Dorsolateral prefrontal cortex (tissue), 122 donors: ENCODE measurements at places on chromosomes 1 and 21.

- no peak for DNase-seq
Measured at GRCh38 chr1:213686983-213687382, 300.8 kb upstream of the PROX1 start.

DNA sequence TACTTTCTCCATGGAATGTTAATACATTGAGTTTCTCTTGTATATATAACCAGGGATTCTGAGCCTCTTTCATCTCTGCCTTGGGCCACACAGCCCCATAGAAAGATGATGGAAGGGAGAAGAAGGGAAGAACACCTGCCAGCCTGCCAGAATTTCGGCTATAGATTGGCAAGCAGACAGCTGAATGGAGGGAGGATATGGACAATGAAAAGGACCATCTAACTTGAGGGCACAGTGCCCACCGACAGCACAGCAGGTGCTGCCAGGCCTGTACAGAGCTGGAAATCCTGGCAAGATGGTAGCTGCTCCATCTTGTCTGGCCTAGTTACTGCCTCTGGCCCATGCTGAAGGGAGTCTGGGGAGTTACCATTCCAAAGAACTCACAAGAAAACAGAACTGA, 244.3 kb downstream of the FGGY start:
- DNase-seq = no peak

- DNase-seq = no peak
Measured at GRCh38 chr1:169694304-169695075, 16.9 kb downstream of the SELL start.

GRCh38 chr1:89358287-89358893, 5.5 kb upstream of the GBP6 start:
- peak; percentile 70 for DNase-seq

- DNase-seq = no peak
Measured at GRCh38 chr1:172107316-172107975, 266.1 kb downstream of the DNM3 start.

GRCh38 chr1:55483523-55483922, 268.4 kb upstream of the USP24 start:
- no peak for DNase-seq

GRCh38 chr1:167541003-167541402, 12.6 kb downstream of the CREG1 start:
- no peak for DNase-seq

DNA sequence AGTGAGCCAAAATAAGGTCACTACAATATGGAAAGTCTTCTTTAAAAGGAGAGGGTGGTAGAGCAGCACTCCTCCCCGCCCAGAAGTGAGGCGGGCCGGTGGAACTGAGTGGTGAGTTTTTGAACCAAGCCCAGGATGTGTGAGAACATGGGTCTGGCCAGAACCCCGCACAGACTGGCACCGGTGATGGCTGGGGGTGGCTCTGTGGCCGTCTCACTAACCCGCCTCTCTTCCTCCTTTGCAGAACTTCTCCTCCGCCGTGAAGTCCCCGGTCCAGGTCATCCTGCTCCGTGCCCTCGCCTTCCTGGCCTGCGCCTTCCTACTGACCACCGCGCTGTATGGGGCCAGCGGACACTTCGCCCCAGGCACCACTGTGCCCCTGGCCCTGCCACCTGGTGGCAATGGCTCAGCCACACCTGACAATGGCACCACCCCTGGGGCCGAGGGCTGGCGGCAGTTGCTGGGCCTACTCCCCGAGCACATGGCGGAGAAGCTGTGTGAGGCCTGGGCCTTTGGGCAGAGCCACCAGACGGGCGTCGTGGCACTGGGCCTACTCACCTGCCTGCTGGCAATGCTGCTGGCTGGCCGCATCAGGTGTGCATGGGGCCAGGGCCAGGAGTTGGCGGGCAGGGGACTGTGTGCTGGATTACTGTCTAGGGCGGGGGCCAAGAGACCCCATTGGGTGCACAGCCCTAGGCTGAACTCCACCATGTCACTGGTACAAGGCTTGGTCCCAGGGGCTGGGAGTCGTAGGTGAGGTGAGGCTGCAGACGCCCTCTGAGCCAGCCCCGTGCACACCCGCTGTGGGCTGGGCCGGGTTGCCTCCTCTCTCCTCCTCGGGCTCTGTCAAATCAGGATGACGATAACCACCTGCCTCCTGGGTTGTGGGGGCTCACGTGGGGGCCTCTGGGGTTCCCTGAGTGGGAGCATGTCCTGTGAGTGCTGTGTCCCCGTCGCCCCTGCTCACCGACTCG, 12.4 kb downstream of the TMEM201 start:
- no peak for DNase-seq

- DNase-seq = no peak
Measured at GRCh38 chr1:60581455-60582220, 500.7 kb upstream of the NFIA start.

- DNase-seq = no peak
Measured at GRCh38 chr1:159228554-159228953, 23.9 kb downstream of the ACKR1 start.

GRCh38 chr1:203764105-203765028, 616 bp upstream of the LAX1 start:
- no peak for DNase-seq

DNA sequence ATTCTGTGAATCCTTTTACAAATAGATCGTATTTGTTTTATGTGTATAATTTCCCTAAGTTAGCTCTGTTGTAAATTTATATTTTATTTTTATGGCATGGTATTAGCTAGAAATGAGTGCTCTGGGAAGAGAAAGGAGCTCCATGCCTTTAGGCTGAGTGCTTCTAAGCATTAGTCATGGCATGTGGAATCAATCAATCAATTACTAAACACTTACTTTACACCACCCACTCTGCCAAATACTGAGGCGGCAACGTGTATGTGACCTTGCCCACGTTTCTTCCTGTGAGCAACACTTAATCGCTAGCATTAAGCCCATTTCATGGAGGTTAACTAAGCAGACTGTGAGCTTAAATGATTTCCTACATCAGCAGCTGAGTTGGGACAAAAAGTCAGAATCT, 7.2 kb upstream of the BECN2 start:
- DNase-seq = no peak

DNA sequence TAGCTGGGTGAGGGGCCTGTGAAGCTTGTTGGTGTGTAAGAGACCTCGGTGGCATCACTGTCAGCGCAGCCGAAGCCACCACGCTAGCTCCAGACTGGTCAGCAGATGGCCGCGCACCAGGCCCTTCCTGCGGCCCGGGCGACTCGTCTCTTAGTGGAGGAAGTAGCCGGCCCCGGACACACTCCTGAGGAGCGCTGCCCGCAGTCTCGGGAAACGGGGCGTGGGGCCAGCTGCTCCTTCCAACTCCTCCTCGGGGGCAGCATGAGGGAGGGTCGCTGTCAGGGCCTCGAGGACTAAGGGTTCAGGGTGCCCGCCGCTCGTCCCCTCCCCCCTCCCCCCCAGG, 20.4 kb downstream of the H3-3A start:
- peak; percentile 23 for DNase-seq

DNA sequence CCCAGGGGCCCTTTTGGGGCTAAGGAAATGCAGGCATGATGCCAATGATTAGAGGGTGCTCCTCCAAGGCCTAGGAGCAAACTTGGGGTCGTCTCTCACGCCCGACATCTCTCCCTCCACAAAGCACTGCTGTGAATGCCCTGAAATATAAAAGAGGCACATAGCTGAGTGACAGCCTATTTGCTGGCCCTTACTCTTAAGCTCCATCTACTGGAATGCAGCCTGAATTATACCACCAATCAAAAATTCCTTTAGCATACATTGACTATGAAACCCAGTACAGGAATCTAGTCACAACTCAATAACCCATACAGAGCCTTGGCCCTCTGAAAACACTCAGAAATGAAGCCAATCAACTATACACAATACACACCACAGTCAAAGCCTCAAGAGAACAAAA, 105.5 kb downstream of the LRIG2 start:
- no peak for DNase-seq

- no peak for DNase-seq
Measured at GRCh38 chr1:234750922-234751627, 141.1 kb upstream of the IRF2BP2 start.

DNA sequence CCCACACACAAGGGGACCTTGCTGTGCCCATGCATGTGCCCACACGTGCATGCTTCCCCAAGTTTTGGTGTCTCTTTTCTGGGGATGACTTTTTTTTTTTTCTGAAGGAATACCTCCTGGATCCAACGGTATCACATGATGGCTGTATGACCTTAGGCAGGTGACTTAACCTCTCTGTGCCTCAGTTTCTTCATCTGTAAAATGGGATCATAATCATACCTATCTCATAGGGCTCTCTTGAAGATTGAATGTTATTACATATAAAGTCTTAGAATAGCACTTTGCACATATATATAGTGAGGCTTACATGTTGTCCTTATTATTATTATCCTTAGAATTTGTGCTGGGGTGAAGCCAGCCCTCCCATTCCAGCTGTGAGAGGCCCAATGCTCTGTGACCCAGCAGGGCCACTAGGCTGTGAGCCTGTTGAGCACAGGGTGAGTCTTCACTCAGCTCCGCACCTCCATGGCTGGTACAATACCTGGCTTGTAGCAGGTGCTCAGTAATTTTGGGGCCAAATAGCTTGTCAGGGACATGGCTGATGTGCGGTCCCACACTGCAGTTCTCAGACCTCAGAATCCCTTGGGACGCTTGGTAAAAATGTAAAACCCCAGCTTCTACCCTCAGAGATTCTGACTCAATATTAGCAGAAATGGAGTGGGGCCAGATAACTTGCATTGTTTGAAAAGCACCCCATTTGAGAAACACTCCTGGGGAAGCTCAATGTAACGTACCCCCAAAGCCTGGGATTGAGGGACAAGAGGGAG, 20.6 kb downstream of the STUM start:
- no peak for DNase-seq

DNA sequence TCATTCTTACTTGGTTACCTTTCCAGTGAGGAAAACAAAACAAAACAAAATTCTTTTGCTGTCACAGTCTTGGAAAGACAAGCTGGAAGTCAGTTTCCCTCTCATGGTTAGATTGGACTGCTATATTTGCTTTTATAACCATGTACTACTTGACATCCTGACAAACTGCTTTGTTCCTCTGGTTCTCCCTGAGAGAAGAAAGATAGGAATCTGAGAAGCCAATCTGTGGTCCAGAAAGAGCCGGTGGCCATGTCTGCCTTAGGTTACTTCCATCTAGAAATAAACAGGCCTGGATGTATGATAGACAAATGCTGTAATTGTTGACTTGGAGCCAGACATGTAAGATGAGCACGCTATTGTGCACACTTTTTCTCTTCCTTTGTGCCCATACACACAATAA, 330.0 kb downstream of the BRINP3 start:
- DNase-seq = no peak

DNA sequence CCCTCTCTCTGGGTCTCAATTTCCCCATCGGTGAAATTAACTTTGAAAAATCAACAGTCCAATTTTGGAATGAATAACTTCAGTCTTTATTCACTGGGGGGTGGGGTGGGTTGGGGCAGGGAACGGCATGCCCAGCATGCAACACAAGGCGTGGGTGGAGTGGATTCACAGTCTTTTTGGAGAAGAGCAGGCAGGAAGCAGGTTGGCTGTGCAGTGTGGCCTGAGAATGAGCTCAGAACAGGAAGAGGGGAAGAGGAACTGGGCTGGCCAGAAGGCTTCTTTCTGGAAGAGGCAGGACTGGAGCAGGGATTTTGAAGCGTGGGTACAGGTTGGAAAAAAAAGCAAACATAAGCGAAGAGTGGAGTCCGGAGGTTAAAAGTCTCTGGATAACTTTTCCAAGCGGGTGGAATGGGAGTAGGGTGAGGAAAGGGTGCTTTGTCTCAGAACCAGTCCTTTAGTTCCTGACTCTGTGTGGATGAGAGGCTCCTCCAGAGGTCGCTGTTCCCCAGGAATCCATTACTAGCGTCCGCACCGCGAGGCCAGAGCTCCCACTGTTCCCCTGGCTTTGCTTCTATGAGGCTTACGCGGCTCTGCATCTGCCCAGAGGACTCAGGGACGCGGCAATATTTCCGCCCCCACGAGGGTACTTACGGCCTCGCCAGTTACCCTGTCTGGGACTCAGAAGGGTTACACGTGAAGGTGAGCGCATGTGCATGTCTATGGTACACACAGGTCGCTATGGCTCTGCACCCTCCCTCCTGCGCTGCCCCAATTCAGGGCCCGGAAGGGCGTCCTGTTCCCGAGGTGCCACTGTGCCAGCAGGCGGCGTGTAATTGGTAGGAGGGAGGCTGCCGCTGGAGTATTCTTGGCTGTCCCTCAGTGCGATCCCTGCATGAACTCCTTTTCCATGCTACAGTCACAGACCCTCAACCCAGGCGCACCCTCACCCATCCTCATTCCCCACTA, 5.5 kb upstream of the FOXD2 start:
- DNase-seq = peak; percentile 83

DNA sequence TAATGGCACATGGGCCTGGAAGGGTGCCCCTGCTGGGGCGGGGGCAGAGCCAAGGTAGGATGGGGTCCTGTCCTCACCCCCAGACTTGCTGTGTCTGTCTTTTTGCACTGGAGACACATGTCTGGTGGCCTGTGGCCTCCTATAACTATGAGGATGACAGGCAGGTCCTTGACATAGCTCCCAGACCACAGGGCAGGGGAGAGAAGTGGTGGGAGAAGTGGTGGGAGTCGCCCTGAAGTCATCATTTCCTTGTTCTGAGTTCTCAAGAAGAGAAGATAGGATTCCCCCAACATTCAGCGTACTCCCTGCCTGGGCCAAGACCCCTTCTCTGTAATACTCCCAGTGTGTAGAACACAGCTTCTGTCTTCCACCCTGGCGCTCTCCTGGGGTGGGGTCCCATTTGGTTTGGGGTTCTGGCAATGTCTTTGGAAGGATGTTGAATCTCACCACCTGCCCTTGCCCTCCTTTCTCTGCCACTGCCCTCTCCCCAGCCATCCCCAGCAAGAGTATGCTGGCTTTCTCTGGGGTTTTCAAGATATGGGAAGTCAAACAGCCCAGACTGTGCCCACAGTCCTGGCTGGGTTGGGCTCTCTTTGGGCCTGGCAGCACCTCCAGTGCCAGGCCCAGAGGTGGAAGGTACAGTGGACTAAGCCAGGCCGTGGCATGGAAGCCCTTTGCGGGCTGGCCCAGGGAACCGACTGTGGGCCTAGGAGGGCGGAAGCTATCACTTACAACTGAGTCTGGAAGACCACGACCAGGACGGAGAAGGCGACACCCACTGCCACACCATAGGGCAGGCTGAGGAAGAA, 19.4 kb downstream of the SLC26A9 start:
- DNase-seq = no peak

DNA sequence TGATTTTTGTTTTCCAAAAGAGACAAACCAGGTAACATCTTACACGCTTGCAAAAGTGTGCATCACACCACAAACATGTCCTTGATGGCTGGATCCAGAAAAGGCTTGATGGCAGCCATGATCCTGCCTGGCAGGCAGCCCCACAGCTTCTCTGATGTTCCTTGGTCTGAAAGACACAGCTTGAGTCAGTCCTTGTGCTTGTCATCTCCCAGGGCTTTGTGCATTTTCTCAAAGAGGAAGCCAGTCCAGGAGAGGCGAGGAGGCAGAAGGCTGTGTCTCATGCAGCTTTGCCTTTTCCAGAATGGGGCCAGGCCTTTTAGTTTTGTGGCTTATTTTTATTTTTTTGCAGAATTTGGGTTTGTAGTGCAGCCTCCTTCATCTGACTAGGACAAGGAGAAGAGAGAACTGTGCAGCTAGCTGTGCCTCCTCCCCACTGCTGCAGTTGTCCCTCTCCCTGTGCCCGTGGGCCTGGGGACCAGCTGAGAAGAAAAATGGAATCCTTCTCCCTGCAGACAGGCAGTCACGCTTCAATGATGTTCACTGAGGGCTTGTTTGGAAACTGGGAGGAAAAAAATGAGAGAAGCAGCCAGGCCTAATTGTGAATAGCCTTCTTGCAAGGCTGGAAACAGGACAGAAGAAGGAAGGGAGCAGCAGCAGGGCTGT, 7.4 kb downstream of the FNDC5 start:
- DNase-seq = no peak

- no peak for DNase-seq
Measured at GRCh38 chr21:37620401-37620800, 253.8 kb downstream of the DYRK1A start.
